Natural killer cell treated with Interleukin-12 subunit alpha and Interleukin-12 subunit beta and Interleukin-15 and Interleukin-18, amount 100 ng/mL, for 72 hours (primary cell): ENCODE measurements at places on chromosomes 5 and 9.

- peak overlapping the region; percentile 85 for H3K4me3 ChIP-seq
- H3K27me3 ChIP-seq: no peaks in the 10 kb centered on the region
- no peak for DNase-seq
- peaks cover 31% of the 10 kb centered on the region for H3K4me1 ChIP-seq
Measured at GRCh38 chr5:1536871-1537602, 13.3 kb upstream of the LPCAT1 start.

DNA sequence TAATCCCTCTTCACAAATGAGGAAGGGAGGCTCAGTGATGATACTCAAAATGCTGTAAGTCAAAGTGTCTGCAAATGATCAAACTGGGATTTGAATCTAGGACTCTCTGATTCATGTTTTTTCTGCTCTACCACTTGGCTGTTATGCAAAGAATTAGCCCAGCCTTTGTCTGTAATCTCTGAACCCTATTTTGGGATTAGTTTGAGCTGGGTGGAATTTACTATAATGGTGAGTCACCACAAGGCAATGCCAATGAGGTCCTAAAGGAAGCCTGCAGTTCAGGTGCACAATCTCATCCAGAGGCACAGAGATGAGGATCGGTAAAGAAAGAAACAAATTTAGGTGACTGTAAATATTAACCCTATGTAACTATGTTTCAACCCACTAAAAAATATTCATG, 29.2 kb downstream of the RFK start:
- DNase-seq: no peak
- H3K27ac ChIP-seq: no peak overlapping the region
- peaks cover 23% of the 10 kb centered on the region for H3K27me3 ChIP-seq
- H3K4me1 ChIP-seq: no peaks in the 10 kb centered on the region

DNA sequence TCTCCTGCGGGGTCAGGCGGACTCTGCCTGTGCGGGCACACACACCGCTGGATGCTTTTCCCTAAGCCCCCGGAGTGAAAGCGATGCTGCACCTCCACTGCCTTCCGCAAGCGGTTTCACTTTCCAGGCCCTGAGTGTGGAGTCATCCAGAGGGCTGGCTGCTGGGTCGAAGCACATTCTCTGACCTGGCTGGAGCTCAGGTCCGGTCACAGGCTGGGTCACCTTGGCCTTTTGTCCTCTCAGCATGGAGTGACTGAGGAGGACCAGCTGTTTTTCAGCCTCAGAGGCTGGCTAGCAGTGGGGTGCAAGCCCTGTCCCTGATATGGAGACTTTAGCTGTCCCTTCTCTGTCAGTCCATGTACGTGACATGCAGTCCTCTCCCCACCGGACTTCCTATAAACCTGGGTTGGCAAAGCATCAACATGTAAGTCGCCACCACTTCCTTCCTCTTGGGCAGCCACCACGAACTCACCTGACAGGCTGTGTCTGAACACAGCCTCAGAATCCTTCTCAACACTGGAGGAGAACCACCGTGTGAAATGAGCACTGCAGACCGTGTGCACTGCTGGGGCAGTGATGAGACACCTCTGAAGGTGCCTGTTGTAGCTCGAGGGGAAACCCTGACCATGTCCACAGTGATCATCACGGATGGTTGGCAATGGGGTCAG, 51.3 kb downstream of the GADD45G start:
- peaks cover 30% of the 10 kb centered on the region for H3K4me1 ChIP-seq
- peak overlapping the region; percentile 8 for H3K4me3 ChIP-seq
- DNase-seq: no peak
- H3K27me3 ChIP-seq: peaks cover 13% of the 10 kb centered on the region
- H3K36me3 ChIP-seq: no peaks in the 10 kb centered on the region

GRCh38 chr5:133026664-133027153, 360 bp upstream of the ZCCHC10 start:
- H3K4me1 ChIP-seq: peaks cover 23% of the 10 kb centered on the region
- H3K36me3 ChIP-seq: peaks cover 5% of the 10 kb centered on the region
- H3K4me3 ChIP-seq: peak overlapping the region; percentile 92
- no peaks in the 10 kb centered on the region for H3K27me3 ChIP-seq
- DNase-seq: no peak

GRCh38 chr9:1832960-1833359, 182.2 kb upstream of the SMARCA2 start:
- H3K4me1 ChIP-seq: no peaks in the 10 kb centered on the region
- H3K4me3 ChIP-seq: no peak overlapping the region
- no peaks in the 10 kb centered on the region for H3K36me3 ChIP-seq
- no peak for DNase-seq
- peaks cover 21% of the 10 kb centered on the region for H3K27me3 ChIP-seq

DNA sequence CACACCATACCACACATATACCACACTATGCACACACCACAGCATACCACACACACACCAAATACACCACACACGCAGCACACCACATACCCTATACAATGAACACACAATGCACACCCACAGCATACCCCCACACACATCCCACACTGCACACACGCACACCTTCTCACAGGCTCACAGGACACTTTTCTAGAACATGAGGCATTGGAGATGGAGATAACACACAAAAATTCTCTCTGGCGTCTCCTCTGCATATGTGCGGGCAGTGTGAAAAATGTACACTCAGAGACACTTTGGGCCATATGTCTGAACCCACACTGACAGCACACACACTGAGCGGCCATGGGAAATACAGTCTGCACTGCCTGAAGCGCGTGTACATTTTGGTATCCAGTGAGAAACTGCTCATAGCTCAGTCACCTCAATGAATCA, 278.1 kb downstream of the GADD45G start:
- no peak overlapping the region for H3K27ac ChIP-seq
- H3K36me3 ChIP-seq: no peaks in the 10 kb centered on the region
- H3K4me3 ChIP-seq: no peak overlapping the region
- DNase-seq: no peak

- H3K36me3 ChIP-seq: no peaks in the 10 kb centered on the region
- no peaks in the 10 kb centered on the region for H3K4me1 ChIP-seq
- no peaks in the 10 kb centered on the region for H3K27me3 ChIP-seq
- H3K27ac ChIP-seq: no peak overlapping the region
- no peak for DNase-seq
Measured at GRCh38 chr5:36040651-36041536, 25.8 kb downstream of the UGT3A2 start.

DNA sequence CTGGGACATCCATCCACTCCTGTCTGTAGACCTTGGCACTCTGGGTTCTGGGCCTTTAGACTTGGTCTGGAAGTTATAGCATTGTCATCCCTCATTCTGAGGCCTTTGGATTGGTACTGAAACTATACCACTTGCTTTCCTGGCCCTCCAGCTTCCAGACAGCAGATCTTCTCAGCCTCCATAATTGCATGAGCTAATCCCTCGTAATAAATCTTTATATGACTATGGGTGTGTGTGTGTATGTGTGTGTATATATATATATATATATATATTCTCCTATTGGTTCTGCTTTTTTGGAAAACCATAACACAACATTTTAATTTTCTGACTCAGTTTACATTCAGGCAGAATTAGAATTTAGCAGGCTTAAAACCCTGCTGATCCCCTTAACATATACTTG, 180.5 kb downstream of the ENC1 start:
- H3K36me3 ChIP-seq: no peaks in the 10 kb centered on the region
- no peak overlapping the region for H3K4me3 ChIP-seq
- no peaks in the 10 kb centered on the region for H3K4me1 ChIP-seq
- no peak overlapping the region for H3K27ac ChIP-seq
- no peak for DNase-seq

DNA sequence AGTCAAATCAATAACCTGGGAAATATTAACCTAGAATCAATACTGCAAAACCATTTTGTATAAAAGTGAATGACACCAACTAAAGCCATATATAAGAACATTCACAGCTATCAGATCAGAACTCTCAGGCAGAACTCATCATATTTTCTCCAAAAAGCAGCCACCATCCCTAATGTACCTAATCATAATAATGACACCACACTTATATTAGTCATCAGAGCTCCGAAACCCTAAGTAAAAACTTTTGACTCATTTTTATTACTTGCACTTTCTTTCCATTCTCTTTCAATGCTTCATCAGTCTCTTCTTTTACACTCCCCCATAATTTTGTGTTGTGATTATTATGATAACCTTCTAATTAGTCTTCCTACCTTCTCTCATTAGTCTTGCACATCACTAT, 45.3 kb downstream of the INSL6 start:
- H3K27me3 ChIP-seq: no peaks in the 10 kb centered on the region
- no peaks in the 10 kb centered on the region for H3K4me1 ChIP-seq
- DNase-seq: no peak
- H3K27ac ChIP-seq: no peak overlapping the region

- H3K36me3 ChIP-seq: no peaks in the 10 kb centered on the region
- H3K4me1 ChIP-seq: no peaks in the 10 kb centered on the region
- H3K27me3 ChIP-seq: no peaks in the 10 kb centered on the region
- DNase-seq: no peak
Measured at GRCh38 chr9:135240871-135241311, 153.4 kb downstream of the OLFM1 start.

GRCh38 chr5:16457853-16458252, 7.7 kb downstream of the ZNF622 start:
- no peak for DNase-seq
- H3K27me3 ChIP-seq: no peaks in the 10 kb centered on the region
- H3K4me3 ChIP-seq: peak overlapping the region; percentile 4
- peak overlapping the region; percentile 11 for H3K27ac ChIP-seq
- H3K36me3 ChIP-seq: peaks cover 41% of the 10 kb centered on the region
